ENCODE measurements at places on chromosomes 16 and 17. TPM values are rescaled to one million over a fixed set of nuclear protein-coding genes. Genes with fewer than 3 reads are reported as not detected.

CNGB1 gene
- under 0.01 TPM for total RNA-seq

RPAIN gene
- 36.6 TPM for total RNA-seq

RHBDL1 gene
- total RNA-seq = 14.0 TPM

LMF1 gene
- total RNA-seq = 2.1 TPM

FASN gene
- total RNA-seq = 38.5 TPM

TP53TG3F gene
- total RNA-seq = not detected

NPB gene
- total RNA-seq = 0.26 TPM

RPL23 gene
- total RNA-seq = 3,303 TPM

KIF1C gene
- 89.0 TPM for total RNA-seq

NHLRC4 gene
- total RNA-seq = under 0.01 TPM

KRTAP4-5 gene
- total RNA-seq = not detected

MYH13 gene
- not detected for total RNA-seq

SNAI3 gene
- total RNA-seq = not detected

HASPIN gene
- 0.64 TPM for total RNA-seq

KRT12 gene
- not detected for total RNA-seq

PYY gene
- 0.79 TPM for total RNA-seq

OTOP3 gene
- total RNA-seq = under 0.01 TPM

MPP2 gene
- total RNA-seq = 0.26 TPM

KRT15 gene
- total RNA-seq = 71.8 TPM

USP6 gene
- total RNA-seq = not detected

CCDC78 gene
- total RNA-seq = 1.6 TPM

KIF2B gene
- total RNA-seq = not detected

TELO2 gene
- total RNA-seq = 6.4 TPM

MYL4 gene
- total RNA-seq = not detected

TNK1 gene
- 11.8 TPM for total RNA-seq

SYT17 gene
- 1.3 TPM for total RNA-seq

ABCA10 gene
- total RNA-seq = 1.3 TPM

IRX6 gene
- total RNA-seq = not detected

TBC1D3B gene
- total RNA-seq = 0.79 TPM

DECR2 gene
- total RNA-seq = 3.7 TPM

HOXB5 gene
- total RNA-seq = not detected

KRTAP2-4 gene
- not detected for total RNA-seq

EPX gene
- total RNA-seq = not detected

GLYR1 gene
- 31.1 TPM for total RNA-seq
